ENCODE measurements at places on chromosomes 5 and 9. TPM values are rescaled to one million over a fixed set of nuclear protein-coding genes. Genes with fewer than 3 reads are reported as not detected.

GRCh38 chr9:115353681-115354080 lies 235.7 kb upstream of the TNC start:
- no peak for DNase-seq

The GPX8 gene
- polyA plus RNA-seq = 44.5 TPM

DNA sequence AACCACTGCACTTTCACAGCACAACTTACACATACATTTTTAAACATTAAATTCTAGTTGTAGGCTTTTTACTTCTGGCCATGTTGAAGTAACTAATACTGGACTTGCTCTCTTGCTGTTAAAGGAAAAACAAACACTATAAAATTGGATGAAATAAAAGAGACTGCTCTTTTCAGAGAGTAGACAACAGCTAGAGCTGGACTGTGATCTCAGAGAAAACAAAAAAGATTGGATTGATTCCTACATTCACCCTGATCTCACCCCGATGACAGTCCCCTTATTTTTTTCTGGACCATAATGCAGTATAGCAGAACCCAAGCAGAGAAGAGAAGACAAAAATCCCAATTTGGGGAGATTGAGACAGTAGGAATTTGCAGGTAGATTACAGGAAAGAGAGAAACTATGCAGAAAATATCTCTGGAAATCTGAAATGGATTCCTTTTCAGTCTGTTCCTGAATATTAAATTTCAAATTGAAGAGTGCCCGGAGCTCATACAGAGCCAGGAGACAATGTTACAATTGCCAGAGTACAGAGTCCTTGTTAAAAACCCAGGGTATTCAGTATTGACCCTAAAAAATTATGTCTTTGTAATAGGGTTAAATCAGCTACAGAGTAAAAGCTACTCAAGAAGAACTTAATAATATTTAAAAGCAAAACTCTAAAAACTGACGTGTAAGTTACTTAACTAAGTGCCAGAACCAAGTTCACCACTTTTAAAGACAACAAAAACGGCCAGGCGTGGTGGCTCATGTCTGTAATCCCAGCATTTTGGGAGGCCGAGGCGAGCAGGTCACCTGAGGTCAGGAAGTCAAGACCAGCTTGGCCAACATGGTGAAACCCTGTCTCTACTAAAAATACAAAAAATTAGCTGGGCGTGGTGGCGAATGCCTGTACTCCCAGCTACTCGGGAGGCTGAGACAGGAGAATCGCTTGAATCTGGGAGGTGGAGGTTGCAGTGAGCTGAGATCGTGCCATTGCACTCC lies 208.6 kb downstream of the MPDZ start:
- no peak for DNase-seq

The TAF11L10 gene
- polyA plus RNA-seq = not detected

- no peak for DNase-seq
Observed at GRCh38 chr9:131228988-131229387, 47.3 kb downstream of the FAM78A start.

GRCh38 chr9:127011772-127012171 lies 97.2 kb downstream of the RALGPS1 start:
- DNase-seq = no peak
